ENCODE measurements at places on chromosomes 2 and 18.

DNA sequence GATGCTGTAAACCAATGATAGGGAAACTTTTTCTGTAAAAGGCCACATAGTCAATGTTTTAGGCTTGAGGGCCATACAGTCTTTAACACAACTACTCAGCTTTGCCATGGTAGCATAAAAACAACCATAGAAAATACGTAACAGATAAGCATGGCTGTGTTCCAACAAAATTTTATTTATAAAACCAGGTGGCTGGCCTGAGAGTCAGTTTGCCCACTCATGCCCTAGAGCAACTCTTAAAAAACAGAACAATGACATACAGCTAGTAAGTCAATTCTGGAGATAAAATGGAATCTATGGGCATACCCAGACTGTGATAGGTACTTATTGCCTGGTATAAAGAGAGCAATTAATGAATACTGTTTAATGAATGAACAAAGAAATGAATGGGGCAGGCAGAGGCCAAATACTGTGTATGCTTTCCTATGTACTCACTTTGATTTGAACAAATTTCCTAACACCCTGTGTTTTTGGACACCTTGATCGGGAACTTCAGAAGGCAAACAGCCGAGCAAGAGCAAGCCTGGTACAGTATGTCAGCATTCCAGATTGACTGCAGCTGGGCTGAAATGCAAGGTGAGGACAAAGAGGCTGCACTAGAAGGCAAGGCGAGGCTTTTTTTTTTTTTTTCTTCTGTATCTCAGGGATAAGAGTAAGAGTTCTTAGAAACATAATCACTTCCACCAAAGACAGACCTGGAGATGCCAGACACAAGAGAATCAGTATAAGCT is 315.3 kb downstream of the CLIP4 start:
- no peak for DNase-seq

DNA sequence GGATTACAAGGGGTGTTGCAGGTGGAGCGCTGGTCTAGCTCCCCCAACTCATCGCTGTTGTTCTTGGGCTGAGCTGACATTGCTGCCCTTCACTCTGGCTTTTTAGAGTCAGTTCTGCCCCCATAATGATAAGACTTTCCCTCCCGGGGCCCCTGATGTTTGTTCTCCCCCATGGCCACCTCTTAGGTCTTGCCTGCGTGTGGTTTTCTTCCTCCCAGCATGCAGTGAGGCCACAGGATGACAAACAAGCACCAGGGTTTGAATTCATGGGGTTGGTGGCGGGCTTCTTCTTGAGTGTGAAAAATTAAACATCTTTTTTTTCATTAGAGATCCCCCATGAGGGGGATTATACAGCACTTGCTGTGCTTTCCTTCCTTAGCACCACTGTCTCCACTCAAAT is 74.1 kb downstream of the CTAGE1 start:
- DNase-seq: no peak

- DNase-seq: no peak
Measured at GRCh38 chr2:216536734-216537210, 38.1 kb downstream of the RPL37A start.

DNA sequence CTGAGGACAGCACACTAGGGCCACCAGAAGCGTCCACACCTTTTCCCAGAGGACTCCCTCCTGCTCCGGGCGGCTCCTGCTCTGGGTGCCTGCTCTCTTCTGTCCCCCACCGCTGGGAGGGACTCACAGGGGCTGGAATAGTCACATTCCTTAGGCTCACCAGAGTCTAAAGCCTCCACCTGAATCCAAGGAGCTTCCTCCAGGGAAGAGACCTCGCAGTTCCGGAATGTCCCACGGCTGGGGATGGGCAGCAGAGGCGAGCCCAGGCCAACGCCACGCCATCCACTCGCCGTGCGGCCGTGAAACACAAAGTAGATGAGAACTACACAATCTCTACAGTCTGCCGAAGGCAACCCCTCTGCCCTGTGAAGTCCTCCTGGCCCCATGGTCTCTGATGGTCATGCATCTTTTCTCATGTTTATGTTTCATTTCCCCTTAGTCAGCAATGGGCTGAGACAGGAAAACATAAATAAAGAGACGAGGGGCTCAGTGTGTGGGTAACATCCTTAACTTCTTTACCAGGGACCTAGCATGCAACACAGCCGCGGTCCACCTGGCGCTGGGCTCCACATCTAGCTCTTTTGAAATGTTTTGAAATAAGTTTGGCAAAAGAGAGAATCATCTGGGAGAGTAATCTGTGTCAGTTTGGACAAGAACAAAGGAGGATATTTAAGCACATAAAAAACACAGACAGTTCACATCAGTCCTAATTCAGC is 98.4 kb downstream of the PXDN start:
- DNase-seq: peak; percentile 41

GRCh38 chr2:14094592-14094991 is 537.9 kb upstream of the LRATD1 start:
- no peak for DNase-seq

DNA sequence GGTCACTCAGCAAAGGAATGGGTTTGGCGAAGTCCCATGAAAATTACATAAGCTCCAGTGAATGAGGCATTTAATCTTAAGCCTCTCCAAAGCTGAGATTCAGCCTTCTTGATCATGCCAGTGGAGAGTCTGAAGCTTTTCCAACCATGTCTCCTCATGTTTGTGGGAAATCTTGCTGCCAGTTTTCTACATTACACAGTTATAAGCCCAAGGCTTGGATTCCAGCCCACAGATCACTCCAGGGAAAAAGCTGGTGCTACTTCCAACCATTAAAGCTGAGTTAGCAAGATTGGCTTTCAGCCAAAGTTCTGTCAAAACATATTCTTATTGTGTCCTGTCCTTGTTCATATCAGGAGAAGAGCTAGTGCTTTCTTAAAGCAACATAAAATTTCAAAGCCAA is 293.8 kb downstream of the LRRTM4 start:
- DNase-seq: no peak

- no peak for DNase-seq
Measured at GRCh38 chr2:3585261-3586109, 9.4 kb upstream of the COLEC11 start.

- no peak for DNase-seq
Measured at GRCh38 chr2:189096769-189097447, 82.7 kb downstream of the COL5A2 start.

DNA sequence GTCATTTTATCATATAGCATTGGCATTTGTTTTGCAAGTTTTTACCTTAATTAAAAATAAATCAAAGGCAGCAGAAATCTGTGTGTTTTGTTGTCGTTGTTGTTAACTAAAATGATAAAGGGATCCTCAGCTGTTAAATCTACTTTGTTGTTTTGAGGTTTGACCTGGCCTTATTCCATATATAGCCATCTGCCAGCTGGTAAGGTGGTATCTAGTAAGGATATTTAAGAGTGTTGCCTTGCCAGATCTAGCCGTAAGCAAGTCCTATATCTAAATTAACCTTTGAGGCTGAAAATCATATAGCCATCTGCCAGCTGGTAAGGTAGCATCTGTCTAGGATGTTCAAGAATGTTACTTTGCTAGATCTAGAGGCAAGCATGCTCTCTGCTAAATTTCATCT is 56.6 kb downstream of the BMPR2 start:
- no peak for DNase-seq

DNA sequence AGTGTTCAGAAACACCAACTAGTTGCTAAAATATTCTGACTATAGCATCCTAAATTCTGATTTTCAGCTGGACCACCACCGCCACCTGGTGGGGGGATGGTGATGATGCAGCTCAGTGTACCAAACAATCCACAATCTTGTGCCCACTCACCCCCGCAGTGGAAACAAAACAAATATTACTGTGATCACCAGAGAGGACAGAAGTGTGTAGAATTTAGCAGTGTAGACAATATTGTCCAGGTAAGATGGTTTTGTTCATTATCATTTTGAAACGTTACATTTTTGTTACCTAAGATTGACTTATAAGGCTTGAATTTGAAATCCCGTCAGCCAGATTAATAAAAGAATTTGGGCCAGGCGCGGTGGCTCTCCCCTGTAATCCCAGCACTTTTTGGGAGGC is 31.7 kb upstream of the UBXN4 start:
- DNase-seq: peak; percentile 89

DNA sequence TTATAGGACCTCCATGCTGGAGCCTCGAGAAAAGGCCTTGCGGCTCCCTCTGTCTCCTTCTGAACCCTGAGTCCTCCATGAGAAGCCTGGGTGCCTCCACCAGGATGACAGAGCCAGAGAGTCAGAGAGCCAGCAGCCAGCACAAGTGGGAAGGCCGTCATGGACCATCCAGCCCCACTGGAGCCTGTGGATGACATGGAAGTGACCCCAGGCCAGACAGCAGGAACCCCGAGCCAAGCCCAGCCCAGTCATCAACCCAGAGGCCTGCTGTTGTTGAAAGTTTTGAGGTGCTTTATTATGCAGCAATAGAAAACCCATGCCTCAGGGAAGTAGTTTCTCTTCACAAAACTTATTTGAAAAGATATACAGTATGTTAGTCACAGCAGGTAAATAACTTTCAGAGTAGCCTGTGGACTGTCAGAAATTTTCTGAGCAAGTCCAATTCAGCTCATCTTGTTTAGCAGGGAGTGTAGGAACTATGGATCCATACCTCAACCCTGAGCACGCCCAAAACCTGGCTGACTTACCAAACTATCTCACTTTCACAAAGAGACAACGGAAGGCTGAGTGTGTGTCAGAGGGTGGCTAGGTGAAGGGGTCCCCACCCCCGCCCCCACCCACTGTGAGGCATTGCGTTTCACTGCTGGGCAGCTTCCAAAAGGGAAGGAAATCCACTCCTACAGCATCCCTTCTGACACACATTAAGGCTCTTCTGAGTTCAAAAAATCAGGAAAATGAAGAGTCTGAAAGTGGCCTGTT is 79.9 kb upstream of the NDUFV2 start:
- no peak for DNase-seq

- DNase-seq: no peak
Measured at GRCh38 chr2:170396799-170397459, 219.0 kb downstream of the MYO3B start.

DNA sequence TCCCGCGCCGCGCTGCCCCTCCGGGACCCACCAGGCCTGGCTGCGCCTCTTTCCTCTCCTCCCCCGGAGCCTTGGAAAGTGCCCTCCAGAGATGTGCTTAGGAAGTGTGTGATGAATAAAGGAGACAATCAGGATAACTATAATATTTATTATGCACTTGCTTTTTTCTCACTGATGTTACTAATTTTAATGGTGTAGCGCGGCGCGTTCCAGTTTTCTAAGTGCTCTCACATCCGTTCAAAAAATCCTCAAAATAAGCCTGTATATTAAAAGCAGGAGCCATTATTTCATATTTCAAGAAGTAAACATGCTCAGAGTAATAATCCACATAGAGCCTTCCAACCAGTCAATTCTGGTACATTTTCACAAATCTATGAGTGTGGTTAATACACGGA is 941 bp upstream of the MPPE1 start:
- DNase-seq: no peak

DNA sequence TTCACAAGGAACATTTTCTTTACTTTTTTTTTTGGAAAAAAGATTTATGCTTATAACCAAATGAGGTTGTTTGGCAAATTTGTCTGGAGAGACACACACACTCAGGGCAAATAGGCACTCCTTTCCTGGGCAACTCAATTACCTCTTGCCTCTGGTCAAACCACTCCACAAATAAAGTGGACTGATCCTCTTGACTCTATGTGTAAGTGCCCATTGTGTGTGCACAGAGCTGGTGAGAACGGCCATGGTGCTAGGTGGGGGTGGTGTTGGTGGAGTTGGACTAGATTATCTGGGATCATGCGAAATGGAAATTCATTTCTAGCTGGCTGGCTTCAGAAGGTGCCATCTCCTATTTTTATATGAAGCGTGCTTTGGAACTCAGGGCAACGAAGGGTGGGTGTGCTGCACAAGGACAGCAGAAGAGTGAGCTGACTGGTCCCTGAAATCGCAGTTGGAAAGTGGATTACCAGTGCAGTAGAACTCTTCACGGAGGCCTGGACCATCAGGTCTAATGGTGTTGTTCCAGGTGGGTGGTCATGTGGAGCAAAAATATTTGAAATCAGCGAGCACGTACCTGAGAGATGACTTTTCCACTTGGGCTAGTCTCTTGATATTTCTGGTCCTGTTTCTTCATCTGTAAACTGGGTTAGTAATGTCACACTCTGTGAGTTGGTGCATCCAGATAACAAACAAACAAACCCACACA is 149.9 kb downstream of the RPIA start:
- DNase-seq: no peak

GRCh38 chr2:236949089-236949905 is 136.4 kb upstream of the COPS8 start:
- DNase-seq: peak; percentile 13

- DNase-seq: no peak
Measured at GRCh38 chr2:206886696-206887095, 52.6 kb upstream of the CPO start.

GRCh38 chr2:113058998-113059960 is at the start of gene IL36RN:
Gene IL36RN (plus strand): TSS chr2:113059198. CDS start chr2:113059439, 241 bp downstream.
- peak; percentile 40 for DNase-seq

DNA sequence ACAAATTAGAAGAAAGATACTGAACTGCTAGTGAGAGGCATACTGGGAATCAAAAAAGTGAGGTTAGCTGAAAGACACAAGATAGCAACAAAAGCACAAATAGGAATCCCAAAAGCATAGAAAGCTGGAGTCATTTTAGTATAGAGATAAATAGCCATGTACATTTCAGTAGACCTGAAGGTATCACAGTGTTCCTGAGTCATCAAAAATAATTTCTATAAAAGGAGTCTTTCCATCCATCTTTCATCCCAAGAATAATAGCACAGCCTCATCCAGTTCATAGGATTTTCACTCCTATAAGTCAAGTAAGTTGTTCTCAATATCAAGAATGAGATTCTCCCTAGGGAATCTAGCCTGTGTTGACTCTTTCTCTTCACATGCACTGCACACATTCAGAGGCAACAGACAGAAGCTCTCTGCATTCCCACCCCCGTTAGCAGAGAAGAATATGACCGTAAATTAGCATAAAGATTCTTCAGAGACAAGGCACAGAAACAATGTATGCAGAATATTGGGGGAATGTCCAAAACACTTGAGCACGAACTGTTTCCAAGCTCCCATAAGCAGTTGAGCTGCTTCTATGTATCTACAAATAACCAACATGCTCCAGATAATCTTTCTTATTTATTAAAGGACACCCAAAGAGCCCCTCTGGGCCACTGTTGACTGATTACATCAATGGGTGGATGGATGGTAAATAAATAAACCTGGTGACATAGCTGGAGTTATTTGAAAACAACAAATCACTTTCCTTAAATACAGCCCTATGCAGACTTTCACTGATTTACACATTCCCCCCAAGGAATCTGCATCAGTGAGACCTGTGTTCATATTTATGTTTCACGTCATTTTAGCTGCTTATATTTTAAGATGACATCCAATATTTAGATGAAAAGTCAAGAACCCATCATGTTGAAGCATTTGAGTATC is 174.5 kb upstream of the PKDCC start:
- no peak for DNase-seq

GRCh38 chr2:129813404-129813803 is 166.1 kb upstream of the RAB6C start:
- no peak for DNase-seq

DNA sequence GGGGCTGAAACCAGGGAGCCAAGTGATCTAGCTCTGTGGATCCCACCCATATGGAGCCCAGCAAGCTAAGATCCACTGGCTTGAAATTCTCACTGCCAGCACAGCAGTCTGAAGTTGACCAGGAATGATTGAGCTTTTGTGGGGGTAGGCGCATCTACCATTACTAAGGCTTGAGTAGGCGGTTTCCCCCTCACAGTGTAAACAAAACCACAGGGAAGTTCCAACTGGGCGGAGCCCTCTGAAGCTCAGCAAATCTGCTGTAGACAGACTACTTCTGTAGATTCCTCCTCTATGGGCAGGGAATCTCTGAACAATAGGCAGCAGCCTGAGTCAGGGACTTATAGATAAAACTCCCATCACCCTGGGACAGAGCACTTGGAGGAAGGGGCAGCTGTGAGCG is 96.7 kb downstream of the CCDC148 start:
- no peak for DNase-seq

- DNase-seq: no peak
Measured at GRCh38 chr2:20571644-20572215, 79.2 kb downstream of the HS1BP3 start.
